ENCODE measurements at places on chromosomes 5 and 9. TPM values are rescaled to one million over a fixed set of nuclear protein-coding genes. Genes with fewer than 3 reads are reported as not detected.

Gene ABO
- polyA plus RNA-seq, result not detected

Gene DMRTA1
- polyA plus RNA-seq, result 0.64 TPM

Gene NFIB
- polyA plus RNA-seq, result 0.18 TPM

Gene ECM2
- not detected for polyA plus RNA-seq

Gene SLC36A3
- polyA plus RNA-seq, result not detected

Gene GPBP1
- 122 TPM for polyA plus RNA-seq

Gene FOXD4L5
- polyA plus RNA-seq, result 0.06 TPM

Gene NUP214
- 15.0 TPM for polyA plus RNA-seq

Gene FGF18
- 1.2 TPM for polyA plus RNA-seq

Gene CLINT1
- 51.5 TPM for polyA plus RNA-seq

Gene TCOF1
- polyA plus RNA-seq, result 6.5 TPM

Gene OR1L6
- not detected for polyA plus RNA-seq

Gene MRPL50
- polyA plus RNA-seq, result 35.2 TPM

Gene HBEGF
- polyA plus RNA-seq, result 6.7 TPM

Gene ATP10B
- not detected for polyA plus RNA-seq

Gene IFNA2
- not detected for polyA plus RNA-seq

Gene DBH
- not detected for polyA plus RNA-seq

Gene GABRA1
- polyA plus RNA-seq, result 50.6 TPM

Gene HRCT1
- 0.84 TPM for polyA plus RNA-seq
